ENCODE measurements at places on chromosomes 12 and 14.

GRCh38 chr14:96078625-96079016, 39.5 kb downstream of the C14orf132 start:
- DNase-seq, result no peak

DNA sequence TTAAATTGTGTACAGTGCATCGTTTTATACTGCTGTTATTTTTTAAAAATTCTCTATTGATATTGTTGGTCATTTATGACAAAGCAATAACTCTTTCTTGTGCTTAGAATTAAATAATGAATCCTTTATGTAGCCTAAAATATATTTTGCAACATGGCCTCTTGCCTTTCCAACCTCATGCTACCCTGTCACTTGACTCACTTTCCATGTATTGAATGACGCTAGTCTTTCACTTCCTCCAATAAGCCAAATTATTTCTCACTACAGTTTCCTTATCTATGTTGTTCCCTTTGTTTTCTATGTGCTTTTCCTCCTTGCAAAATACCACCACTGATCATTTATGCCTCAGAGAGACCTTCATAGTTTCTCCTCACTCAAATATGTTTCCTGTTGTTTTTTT, 16.3 kb upstream of the EPYC start:
- no peak for DNase-seq

- no peak for DNase-seq
Observed at GRCh38 chr14:71606575-71606974, 325.7 kb upstream of the RGS6 start.

GRCh38 chr14:29085546-29085945, 319.0 kb downstream of the FOXG1 start:
- DNase-seq, result no peak

GRCh38 chr12:94795520-94795919, 145.2 kb upstream of the TMCC3 start:
- DNase-seq, result no peak

- no peak for DNase-seq
Observed at GRCh38 chr12:102478405-102479098, 1.8 kb downstream of the IGF1 start.

- DNase-seq, result no peak
Observed at GRCh38 chr12:64180951-64181350, 41.1 kb downstream of the KICS2 start.

Data from activated CD4-positive, alpha-beta T cell treated with anti-CD3 and anti-CD28 coated beads, Interleukin-2, amount 50 U/mL, for 1 hour (primary cell).